Activated CD4-positive, alpha-beta memory T cell treated with anti-CD3 and anti-CD28 coated beads for 36 hours (primary cell): ENCODE measurements at places on chromosomes 4 and X.

- DNase-seq, result no peak
Observed at GRCh38 chrX:140510306-140510676, 5.4 kb upstream of the SOX3 start.

GRCh38 chr4:53037892-53038291 lies 175.8 kb downstream of the RASL11B start:
- DNase-seq, result no peak

DNA sequence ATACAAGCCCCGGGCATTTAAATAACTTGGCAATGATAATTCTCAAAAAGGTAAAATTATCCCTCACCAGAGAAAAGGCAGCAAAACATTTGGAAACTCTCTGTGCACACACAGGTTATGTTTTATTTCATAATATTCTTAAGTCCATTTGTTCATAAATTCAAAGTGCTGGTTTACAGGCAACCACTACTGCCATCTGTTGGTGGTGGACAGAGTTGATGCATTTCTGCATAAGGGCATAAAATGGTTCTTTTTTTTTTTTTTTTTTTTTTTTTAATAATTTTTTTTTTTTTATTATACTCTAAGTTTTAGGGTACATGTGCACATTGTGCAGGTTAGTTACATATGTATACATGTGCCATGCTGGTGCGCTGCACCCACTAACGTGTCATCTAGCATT lies 31.5 kb upstream of the IL21 start:
- DNase-seq, result peak; percentile 73

DNA sequence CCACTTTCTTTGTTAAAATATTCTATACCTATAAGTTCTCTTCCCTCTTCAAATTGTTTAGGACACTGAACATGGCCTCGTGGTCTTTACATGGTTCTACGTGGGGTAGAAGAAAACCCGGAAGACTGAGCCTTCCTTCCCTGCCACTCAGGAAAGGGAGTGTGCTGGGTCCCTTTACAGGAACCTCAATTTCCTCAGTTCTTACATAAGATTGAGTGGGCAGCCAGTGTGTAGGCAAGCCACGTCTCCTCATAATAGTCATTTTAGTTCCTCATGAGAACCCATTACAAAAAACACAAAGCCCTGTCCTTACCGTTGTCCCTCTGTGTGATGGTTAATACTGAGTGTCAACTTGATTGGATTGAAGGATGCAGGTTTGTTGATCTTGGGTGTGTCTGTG lies 28.7 kb upstream of the SMIM10L2A start:
- DNase-seq, result no peak

GRCh38 chr4:147879676-147880075 lies 147.8 kb downstream of the ARHGAP10 start:
- DNase-seq, result no peak

DNA sequence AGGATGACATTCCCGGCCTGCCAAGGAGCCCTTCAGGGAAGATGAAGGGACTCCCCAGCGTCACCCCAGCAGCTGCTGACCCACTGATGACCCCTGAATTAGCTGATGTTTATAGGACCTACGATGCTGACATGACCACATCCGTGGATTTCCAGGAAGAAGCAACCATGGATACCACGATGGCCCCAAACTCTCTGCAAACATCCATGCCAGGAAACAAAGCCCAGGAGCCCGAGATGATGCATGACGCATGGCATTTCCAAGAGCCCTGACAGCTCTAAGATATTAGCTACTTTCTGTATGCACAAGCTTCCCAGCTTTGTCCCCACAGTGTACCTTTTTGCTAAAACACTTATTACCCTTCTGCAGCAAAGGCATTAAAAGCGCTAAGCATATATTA lies 14.4 kb downstream of the AMBN start:
- DNase-seq, result no peak

- no peak for DNase-seq
Observed at GRCh38 chr4:168759959-168760527, 250.0 kb downstream of the CBR4 start.
